Natural killer cell treated with Interleukin-12 subunit alpha and Interleukin-12 subunit beta and Interleukin-15 and Interleukin-18, amount 100 ng/mL, for 72 hours (primary cell): ENCODE measurements at places on chromosomes 1 and 21. TPM values are rescaled to one million over a fixed set of nuclear protein-coding genes. Genes with fewer than 3 reads are reported as not detected.

Gene C1orf210
- total RNA-seq, result not detected

- no peaks in the 10 kb centered on the region for H3K4me1 ChIP-seq
- no peaks in the 10 kb centered on the region for H3K27me3 ChIP-seq
- H3K27ac ChIP-seq, result no peak overlapping the region
- H3K36me3 ChIP-seq, result peaks cover 4% of the 10 kb centered on the region
- DNase-seq, result no peak
These were observed 140.7 kb upstream of the FAM78B start for GRCh38 chr1:166307261-166308188.

Gene BSND
- total RNA-seq, result not detected

- no peaks in the 10 kb centered on the region for H3K4me1 ChIP-seq
- no peaks in the 10 kb centered on the region for H3K36me3 ChIP-seq
- no peak for DNase-seq
- H3K4me3 ChIP-seq, result no peak overlapping the region
- peaks cover 2% of the 10 kb centered on the region for H3K27me3 ChIP-seq
These were observed 94.1 kb downstream of the RPE65 start for GRCh38 chr1:68355614-68356013.

- DNase-seq, result no peak
- peaks cover 10% of the 10 kb centered on the region for H3K27me3 ChIP-seq
- H3K4me3 ChIP-seq, result no peak overlapping the region
- no peaks in the 10 kb centered on the region for H3K36me3 ChIP-seq
- no peak overlapping the region for H3K27ac ChIP-seq
These were observed 68.9 kb downstream of the CNIH3 start for GRCh38 chr1:224684979-224685425.

Gene PRAMEF6
- not detected for total RNA-seq

DNA sequence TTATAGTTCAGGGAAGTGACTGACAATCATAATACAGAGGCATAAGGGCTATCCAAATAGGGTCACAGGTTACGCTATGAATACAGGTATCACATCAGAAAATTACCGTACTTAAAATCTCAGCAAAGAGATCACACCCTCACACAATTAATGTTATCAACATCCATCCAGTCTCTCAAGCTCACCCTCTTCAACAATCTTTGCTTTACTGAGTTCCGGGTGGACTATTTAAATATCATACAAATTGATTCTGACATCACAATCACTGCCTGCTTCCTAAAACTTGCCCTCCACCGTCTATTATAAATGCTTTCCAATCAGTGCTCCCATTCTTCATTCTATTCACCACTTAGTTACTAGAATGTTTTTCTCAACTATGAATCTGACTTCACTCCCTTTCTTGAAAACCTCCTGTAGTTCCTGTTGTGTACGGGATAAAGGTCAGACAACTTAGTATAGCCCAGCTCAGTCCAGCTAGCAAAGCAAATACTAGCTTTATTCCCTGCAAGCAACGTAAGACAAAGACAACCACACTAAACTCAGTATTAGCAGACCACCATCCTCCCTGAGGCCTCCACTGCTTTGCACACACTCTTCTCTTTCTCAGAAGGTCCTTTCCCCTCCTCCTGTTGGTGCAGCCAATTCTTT lies 398.7 kb downstream of the SMYD3 start:
- no peaks in the 10 kb centered on the region for H3K27me3 ChIP-seq
- no peaks in the 10 kb centered on the region for H3K36me3 ChIP-seq
- no peak overlapping the region for H3K27ac ChIP-seq

DNA sequence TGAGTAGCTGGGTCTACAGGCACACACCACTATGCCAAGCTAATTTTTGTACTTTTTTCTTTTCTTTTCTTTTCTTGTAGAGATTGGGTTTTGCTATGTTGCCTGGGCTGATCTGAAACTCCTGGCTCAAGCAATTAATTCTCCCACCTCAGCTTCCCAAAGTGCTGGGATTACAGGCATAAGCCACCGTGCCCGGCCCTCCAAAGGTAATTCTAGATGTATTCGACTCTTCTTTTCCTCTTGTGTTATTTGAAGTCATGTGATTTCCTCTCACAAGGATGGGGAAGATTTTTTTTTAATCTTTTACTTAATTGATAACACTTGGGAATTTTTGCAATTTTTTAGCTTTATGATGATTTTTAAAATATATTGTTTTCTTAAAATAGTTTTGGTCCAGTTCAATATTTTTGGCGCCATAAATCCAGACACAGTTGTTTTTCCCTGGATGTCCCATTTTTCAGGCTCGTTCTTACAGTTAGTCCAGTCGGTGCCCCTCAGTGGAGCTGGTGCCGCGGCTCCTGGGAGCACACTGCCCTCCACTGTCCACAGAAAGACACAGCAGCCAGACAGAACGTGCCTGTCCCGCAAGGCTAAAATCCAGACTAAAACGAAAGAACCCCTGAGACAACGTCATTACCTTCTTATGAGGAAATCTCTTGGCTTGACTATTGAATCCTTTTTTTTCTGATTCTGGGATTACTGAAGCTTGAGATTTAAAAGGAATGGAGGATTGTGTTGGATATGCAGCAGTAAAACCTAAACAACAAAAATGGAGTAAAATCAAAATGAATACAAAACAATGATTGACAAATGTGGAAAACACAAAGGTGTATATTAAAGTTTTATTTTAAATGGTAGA lies 22.4 kb downstream of the STPG1 start:
- peak overlapping the region; percentile 72 for H3K27ac ChIP-seq
- peaks cover 18% of the 10 kb centered on the region for H3K4me1 ChIP-seq
- peak overlapping the region; percentile 79 for H3K4me3 ChIP-seq
- no peaks in the 10 kb centered on the region for H3K36me3 ChIP-seq

Gene HES2
- not detected for total RNA-seq

GRCh38 chr1:23044035-23044434 lies 24.8 kb downstream of the KDM1A start:
- no peak overlapping the region for H3K27ac ChIP-seq
- no peak for DNase-seq
- H3K27me3 ChIP-seq, result no peaks in the 10 kb centered on the region

DNA sequence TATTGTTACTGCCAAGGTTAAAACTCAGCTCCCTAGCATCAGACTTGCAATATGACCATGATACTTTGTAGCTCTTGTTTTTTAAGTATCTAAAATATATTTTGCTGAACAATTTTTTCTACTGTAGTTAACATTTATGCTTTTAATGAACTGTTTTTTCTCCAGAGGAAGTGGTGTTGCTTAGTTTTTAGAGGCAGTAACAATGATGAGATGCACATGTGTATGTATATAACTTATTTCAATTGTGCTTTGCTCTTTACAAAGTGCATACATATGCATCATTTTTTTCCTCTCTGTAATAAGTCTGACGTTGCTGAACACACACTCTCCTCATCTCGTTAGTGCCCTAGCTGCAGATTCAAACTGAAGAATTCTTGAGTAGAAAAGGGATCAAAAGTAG lies 418.8 kb downstream of the ZP4 start:
- no peak overlapping the region for H3K4me3 ChIP-seq
- no peaks in the 10 kb centered on the region for H3K36me3 ChIP-seq
- no peak for DNase-seq

GRCh38 chr1:20727746-20728316 lies 4.7 kb downstream of the SH2D5 start:
- H3K27me3 ChIP-seq, result peaks cover 16% of the 10 kb centered on the region
- peaks cover 11% of the 10 kb centered on the region for H3K4me1 ChIP-seq
- no peak overlapping the region for H3K27ac ChIP-seq
- H3K4me3 ChIP-seq, result no peak overlapping the region
- no peak for DNase-seq
- no peaks in the 10 kb centered on the region for H3K36me3 ChIP-seq

Gene COL11A1
- not detected for total RNA-seq

Gene RPE65
- not detected for total RNA-seq

Gene STMN1
- 259 TPM for total RNA-seq

Gene PRRX1
- total RNA-seq, result not detected

Gene EPS8L3
- not detected for total RNA-seq

Gene MXRA8
- total RNA-seq, result not detected

- H3K4me3 ChIP-seq, result no peak overlapping the region
- H3K36me3 ChIP-seq, result peaks cover 12% of the 10 kb centered on the region
- no peak for DNase-seq
- peaks cover 21% of the 10 kb centered on the region for H3K4me1 ChIP-seq
These were observed 121.5 kb upstream of the KRTAP19-8 start for GRCh38 chr21:31159808-31160207.

DNA sequence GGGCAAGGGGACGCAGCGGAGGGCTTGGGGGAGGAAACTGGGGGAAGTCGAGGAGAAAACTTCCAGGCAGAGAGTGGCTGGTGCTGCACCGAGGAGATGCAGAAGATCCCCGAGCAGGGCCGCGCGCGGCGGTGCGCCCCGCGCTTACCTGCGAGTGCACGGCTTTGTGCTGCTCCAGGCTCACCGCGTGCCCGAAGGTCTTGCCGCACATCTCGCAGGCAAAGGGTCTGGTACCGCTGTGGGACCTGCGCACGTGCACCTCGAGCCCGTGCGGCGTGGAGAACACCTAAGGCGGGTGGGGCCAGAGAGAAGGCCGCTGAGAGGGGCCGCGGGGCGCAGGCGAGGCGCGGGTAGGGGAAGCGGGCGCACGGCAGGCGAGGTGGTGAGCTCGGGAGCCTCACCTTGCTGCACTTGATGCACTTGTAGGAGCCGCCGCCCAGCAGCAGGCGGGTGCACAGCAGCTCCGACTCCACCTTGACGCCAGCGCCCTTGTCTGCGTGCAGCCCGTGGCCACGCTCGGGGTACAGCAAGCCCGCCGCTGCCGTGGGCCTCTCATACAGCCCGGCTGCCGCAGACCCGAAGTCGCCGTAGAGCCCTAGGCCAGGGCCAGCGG lies 6.4 kb downstream of the GFI1 start:
- peaks cover 67% of the 10 kb centered on the region for H3K4me1 ChIP-seq
- no peaks in the 10 kb centered on the region for H3K27me3 ChIP-seq
- H3K4me3 ChIP-seq, result peak overlapping the region; percentile 89
- peak overlapping the region; percentile 90 for H3K27ac ChIP-seq
- peaks cover 32% of the 10 kb centered on the region for H3K36me3 ChIP-seq

DNA sequence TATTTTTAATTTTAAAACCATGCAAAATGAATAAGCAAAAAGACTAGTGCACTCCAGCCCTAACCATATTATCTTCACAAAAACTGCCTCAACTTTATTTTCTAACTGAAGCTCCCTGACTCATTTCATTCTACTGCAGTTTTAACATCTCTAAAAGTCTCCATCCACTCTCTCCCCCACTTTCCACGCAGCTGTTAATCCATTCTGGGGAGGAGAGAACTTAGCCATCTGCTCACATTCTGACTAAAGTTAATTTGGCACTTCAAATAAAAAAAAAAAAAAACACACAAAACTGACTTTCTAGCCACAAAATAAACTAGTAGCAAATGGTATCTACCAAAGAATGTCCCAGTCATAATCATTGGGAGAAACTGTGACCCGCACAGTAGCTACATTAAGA lies 5.4 kb upstream of the MYBPHL start:
- no peak overlapping the region for H3K27ac ChIP-seq
- no peaks in the 10 kb centered on the region for H3K4me1 ChIP-seq
- H3K27me3 ChIP-seq, result no peaks in the 10 kb centered on the region
- H3K4me3 ChIP-seq, result no peak overlapping the region
- no peak for DNase-seq

Gene ERICH3
- total RNA-seq, result not detected

DNA sequence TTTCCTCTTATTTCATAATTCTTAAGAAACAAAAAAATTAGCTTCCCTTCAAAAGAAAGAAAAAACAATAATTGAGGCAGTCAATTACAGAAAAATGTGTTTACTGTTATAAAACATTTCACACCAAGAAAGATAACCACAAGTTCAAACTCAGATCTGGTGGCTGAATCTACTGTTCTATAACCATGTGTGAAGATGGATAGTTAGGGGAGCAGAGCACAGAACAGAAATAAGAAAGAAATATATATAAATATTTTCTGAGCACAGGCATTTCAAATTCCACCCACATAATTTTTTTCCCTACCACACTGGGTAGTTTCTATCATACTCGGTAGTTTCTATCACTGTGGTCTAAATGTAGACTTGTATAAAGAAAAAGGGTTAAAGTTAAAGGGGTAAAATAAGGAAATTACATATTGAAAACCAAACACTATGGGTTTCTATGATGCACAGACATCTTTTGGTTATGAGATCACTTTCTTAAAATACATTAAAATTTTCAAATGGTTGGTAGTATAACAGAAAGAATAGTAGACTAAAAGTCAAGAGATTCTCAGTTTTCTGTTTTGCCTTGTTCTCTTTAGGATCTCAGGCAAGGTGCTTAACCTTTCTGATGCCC lies 10.8 kb downstream of the LYST start:
- no peak for DNase-seq
- peaks cover 6% of the 10 kb centered on the region for H3K36me3 ChIP-seq
- peaks cover 30% of the 10 kb centered on the region for H3K4me1 ChIP-seq
- peak overlapping the region; percentile 50 for H3K4me3 ChIP-seq
- H3K27ac ChIP-seq, result no peak overlapping the region

- no peak for DNase-seq
- H3K27me3 ChIP-seq, result no peaks in the 10 kb centered on the region
- no peak overlapping the region for H3K4me3 ChIP-seq
- H3K4me1 ChIP-seq, result peaks cover 33% of the 10 kb centered on the region
These were observed 255.0 kb upstream of the SNX7 start for GRCh38 chr1:98406352-98407088.

DNA sequence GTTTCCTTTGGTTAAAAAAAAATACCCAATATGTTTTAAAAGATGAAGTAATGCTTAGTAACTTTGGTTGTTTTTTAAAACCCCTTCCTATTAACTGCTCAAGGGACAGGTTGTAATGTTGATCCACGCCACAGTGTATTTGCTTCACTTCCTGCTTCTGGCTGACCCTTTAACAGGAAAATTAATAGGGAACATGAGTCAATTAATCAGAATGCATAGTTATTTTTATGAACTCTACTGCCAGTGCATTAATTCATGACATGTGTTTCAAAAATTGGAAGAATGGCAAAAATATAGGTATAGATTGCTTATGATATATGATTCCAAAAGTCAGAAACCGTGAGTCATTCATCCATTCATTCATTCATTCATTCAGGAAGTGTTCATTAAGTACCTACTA lies 204.8 kb downstream of the SETD4 start:
- H3K4me3 ChIP-seq, result no peak overlapping the region
- H3K36me3 ChIP-seq, result no peaks in the 10 kb centered on the region
- no peak overlapping the region for H3K27ac ChIP-seq
- no peak for DNase-seq
- H3K27me3 ChIP-seq, result peaks cover 25% of the 10 kb centered on the region

- H3K4me3 ChIP-seq, result no peak overlapping the region
- no peak overlapping the region for H3K27ac ChIP-seq
- H3K36me3 ChIP-seq, result no peaks in the 10 kb centered on the region
- peaks cover 6% of the 10 kb centered on the region for H3K4me1 ChIP-seq
These were observed 9.1 kb upstream of the PDIK1L start for GRCh38 chr1:26102526-26102925.

GRCh38 chr1:220827445-220828178 lies 40.9 kb downstream of the MTARC1 start:
- no peak overlapping the region for H3K27ac ChIP-seq
- H3K4me1 ChIP-seq, result no peaks in the 10 kb centered on the region
- DNase-seq, result no peak

Gene CHODL
- total RNA-seq, result 0.26 TPM

Gene PRPF38A
- total RNA-seq, result 105 TPM

Gene NPPA
- total RNA-seq, result not detected

Gene GRIK1
- not detected for total RNA-seq
